ENCODE measurements at places on chromosomes 6 and 20. TPM values are rescaled to one million over a fixed set of nuclear protein-coding genes. Genes with fewer than 3 reads are reported as not detected.

Gene EDN1
- 0.88 TPM for total RNA-seq

DNA sequence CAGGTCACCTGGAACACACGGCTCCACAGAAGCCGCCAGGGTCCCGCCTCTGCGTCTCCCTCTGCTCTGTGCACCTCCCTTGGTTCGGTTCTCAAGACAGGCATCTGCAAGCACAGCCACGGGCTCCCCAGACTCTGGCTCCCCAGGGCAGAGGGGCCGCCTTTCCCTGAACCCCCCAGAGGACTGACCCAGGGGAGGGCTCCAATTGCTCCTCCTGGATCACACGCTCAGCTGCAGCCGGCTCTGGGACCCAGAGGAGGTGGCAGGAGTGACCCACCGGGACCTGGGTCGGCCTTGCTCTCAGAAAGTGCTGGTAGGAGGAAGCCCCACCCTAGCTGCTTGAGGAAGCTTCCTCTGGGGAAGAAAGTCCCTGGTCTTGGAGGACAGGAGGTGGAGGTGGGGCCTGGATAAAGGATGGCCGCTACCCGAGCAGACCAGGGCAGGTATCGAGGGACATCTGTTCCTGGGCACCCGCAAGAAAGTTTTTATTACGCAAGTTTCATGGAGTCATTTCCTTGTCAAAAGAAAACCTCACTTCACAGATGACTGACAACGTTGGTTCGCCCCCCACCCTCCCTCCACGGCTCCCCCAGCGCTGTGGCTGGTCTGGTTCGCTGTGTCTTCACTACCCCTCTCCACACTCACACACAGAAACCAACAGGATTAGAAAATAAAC lies 103.9 kb upstream of the AFDN start:
- H3K4me1 ChIP-seq = no peaks in the 10 kb centered on the region
- H3K36me3 ChIP-seq = no peaks in the 10 kb centered on the region
- H3K4me3 ChIP-seq = no peak overlapping the region

Gene FAM83D
- total RNA-seq = 2.2 TPM

Gene KCNK15
- total RNA-seq = 81.3 TPM

Gene BMP2
- 1.8 TPM for total RNA-seq

- H3K27me3 ChIP-seq = no peaks in the 10 kb centered on the region
- H3K4me1 ChIP-seq = peaks cover 8% of the 10 kb centered on the region
- no peak overlapping the region for H3K27ac ChIP-seq
- H3K36me3 ChIP-seq = no peaks in the 10 kb centered on the region
- no peak for DNase-seq
- no peak overlapping the region for H3K4me3 ChIP-seq
Observed at GRCh38 chr6:34961082-34961481, 72.0 kb downstream of the ANKS1A start.

GRCh38 chr6:1770435-1770843 lies 160.7 kb downstream of the FOXC1 start:
- no peak for DNase-seq
- no peaks in the 10 kb centered on the region for H3K36me3 ChIP-seq
- no peaks in the 10 kb centered on the region for H3K27me3 ChIP-seq
- peak overlapping the region; percentile 68 for H3K4me3 ChIP-seq
- H3K4me1 ChIP-seq = peaks cover 31% of the 10 kb centered on the region
